ENCODE measurements at places on chromosomes 13 and 19.

GRCh38 chr19:38793177-38793576 lies 4.2 kb downstream of the LGALS7B start:
- DNase-seq = no peak

GRCh38 chr13:105047676-105048295 lies 1487.7 kb downstream of the EFNB2 start:
- no peak for DNase-seq

GRCh38 chr19:12703046-12703445 lies 6.6 kb upstream of the FBXW9 start:
- DNase-seq = peak; percentile 1

GRCh38 chr19:33376423-33376822 lies 2.9 kb downstream of the CEBPG start:
- DNase-seq = no peak

All from NCI-H1436 treated with DMSO at 0.1 percent for 48 hours (cell line).